ENCODE measurements at places on chromosomes 2 and 18. TPM values are rescaled to one million over a fixed set of nuclear protein-coding genes. Genes with fewer than 3 reads are reported as not detected.
A peak's percentile ranks its signal among the peaks of the same experiment; 100 is the strongest.

DNA sequence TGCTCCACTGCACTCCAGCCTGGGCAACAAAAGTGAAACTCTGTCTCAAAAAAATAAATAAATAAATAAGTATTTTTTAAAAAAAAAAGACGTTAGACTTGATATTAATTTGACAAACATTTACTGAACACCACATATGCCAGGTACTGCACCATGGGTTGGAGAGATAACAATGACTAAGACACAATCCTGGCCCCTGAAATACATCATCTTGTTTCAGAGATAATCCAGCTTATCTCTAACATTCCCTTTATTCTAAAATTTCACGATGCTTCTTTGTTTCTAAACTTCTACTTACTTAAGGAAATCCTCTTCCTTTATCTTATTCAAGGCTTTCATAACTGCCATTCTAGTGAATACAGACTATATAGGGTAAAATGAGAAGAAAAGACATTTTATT is 55.0 kb upstream of the PEX13 start:
- peaks cover 39% of the 10 kb centered on the region for H3K36me3 ChIP-seq
- H3K27ac ChIP-seq: no peak overlapping the region
- DNase-seq: no peak
- H3K27me3 ChIP-seq: no peaks in the 10 kb centered on the region
- H3K4me3 ChIP-seq: no peak overlapping the region

- no peak overlapping the region for H3K27ac ChIP-seq
- no peak for DNase-seq
- H3K4me1 ChIP-seq: no peaks in the 10 kb centered on the region
- H3K4me3 ChIP-seq: no peak overlapping the region
- no peaks in the 10 kb centered on the region for H3K27me3 ChIP-seq
Measured at GRCh38 chr18:33350256-33350655, 90.3 kb downstream of the CCDC178 start.

DNA sequence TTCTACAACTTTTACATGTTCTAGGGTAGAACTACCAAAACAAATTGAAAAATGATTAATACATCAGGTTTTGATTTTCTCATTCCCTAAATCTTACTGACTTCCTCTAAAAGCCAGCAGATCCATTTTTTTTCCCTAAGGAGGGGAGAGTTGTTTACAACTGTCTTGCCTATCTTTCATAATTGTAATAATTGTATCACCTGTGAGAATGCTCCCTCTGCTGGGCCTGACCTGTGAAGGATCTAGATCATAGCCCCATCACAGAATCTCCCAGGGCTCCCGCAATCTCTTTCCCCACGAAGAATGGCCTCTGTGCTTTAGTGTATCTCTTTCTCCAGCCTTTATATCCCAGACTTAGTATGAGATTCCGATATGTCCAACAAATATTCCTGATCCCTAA is 9.1 kb downstream of the LOXL3 start:
- H3K36me3 ChIP-seq: no peaks in the 10 kb centered on the region
- peaks cover 14% of the 10 kb centered on the region for H3K4me1 ChIP-seq
- H3K27me3 ChIP-seq: peaks cover 57% of the 10 kb centered on the region
- no peak for DNase-seq

DNA sequence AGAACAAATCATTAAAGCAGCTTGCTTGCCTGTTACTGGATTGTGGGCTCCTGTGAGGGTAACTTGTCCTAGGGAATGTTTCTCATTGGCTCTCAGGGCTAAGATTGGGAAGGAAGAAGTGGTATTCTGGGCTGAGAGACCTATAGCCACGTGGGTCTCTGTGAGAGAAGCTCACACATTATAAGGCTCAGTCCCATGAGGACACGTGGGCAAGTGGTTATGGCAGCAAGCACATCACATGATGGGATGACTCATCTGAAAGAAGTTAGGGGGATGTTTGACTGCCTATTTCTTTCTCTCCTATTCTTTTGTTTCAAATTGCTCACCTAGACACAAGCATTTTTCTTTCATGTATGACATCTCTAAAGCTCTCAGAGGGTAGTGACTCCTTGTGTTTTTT is 418.0 kb upstream of the ST6GAL2 start:
- H3K27ac ChIP-seq: no peak overlapping the region
- H3K36me3 ChIP-seq: no peaks in the 10 kb centered on the region
- no peak for DNase-seq
- H3K4me1 ChIP-seq: no peaks in the 10 kb centered on the region
- H3K4me3 ChIP-seq: no peak overlapping the region

DNA sequence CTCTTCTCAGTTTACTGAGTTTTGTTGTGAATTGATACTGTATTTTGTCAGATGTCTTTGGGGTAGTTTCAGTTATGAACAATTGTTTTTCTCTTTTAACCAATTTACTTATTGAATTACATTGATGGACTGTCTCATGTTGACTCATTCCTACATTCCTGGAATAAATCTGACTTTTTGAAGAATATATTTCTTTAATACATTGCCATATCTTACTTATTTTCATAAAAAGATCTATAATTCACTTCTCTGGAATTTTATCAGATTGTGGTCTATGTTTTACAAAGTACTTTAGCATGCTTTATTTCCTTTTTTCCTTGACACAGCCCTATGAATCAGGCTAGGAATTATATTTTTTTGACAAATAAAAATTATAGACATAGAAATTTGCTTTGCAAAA is 268.3 kb downstream of the PLCL1 start:
- no peaks in the 10 kb centered on the region for H3K4me1 ChIP-seq
- no peak overlapping the region for H3K4me3 ChIP-seq
- H3K27ac ChIP-seq: no peak overlapping the region
- no peaks in the 10 kb centered on the region for H3K36me3 ChIP-seq
- no peaks in the 10 kb centered on the region for H3K27me3 ChIP-seq
- DNase-seq: no peak

DNA sequence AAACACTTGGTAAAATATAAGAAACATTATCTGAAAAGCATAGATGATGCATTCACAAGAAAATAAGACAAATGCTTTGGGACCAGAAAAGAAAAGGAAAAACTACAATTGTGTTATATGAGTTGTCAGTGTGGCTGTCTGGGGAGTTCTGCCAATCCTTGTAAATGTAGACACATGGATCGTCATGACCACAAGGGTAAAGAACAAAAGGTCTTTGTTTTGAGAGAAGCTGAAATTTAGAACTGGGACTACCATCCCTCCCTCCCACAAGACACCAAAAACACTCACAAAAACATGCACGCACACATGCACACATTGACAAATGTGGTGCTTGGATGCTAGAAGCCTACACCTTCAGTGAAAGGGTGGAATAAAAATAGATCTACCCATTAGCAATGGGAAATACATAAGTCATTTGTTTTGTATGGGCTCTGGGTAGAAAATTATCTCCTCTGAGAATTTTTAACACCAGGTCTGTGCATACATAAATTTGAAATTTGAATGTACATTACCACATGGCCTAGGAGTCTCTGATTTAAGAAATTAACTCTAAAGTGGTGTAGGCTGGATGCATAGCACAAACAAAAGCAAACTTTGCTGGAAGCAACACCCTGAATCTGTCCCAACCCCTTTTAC is 266.2 kb upstream of the SLC39A10 start:
- no peaks in the 10 kb centered on the region for H3K27me3 ChIP-seq
- no peak overlapping the region for H3K27ac ChIP-seq
- H3K4me1 ChIP-seq: no peaks in the 10 kb centered on the region
- DNase-seq: no peak
- no peak overlapping the region for H3K4me3 ChIP-seq

DNA sequence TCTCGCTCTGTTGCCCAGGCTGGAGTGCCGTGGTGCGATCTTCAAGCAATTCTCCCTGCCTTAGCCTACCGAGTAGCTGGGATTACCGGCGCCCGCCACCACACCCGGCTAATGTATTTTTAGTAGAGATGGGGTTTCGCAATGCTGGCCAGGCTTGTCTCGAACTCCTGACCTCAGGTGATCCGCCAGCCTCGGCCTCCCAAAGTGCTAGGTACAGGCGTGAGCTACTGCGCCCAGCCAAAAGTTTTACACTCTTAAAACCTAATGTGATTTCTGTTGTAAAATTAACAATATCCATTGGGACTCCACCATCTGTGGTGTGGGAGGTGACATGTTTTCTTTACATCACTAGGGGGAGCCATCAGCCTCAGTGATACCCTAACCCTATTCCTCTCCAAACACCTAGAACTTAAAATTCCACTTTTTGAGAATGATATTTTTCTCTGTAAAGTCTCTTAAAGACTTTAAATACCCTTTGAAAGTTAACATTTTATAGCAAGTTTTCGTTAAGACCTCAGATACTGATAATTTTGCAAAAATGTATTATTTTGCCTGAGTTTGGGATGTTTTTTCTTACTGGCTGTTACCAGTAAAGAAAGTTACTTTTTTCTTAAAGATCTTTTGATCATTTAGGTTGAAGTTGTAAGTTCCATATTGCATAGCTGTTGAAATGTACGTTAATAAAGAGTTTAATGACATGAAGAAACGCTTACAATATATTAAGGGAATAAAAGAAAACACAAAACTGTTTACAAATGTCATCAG is 11.6 kb upstream of the EIF2AK2 start:
- DNase-seq: peak; percentile 45
- H3K4me1 ChIP-seq: no peaks in the 10 kb centered on the region
- H3K27ac ChIP-seq: no peak overlapping the region
- no peaks in the 10 kb centered on the region for H3K27me3 ChIP-seq
- peaks cover 12% of the 10 kb centered on the region for H3K36me3 ChIP-seq

- H3K27me3 ChIP-seq: no peaks in the 10 kb centered on the region
- no peaks in the 10 kb centered on the region for H3K36me3 ChIP-seq
- DNase-seq: no peak
- H3K4me3 ChIP-seq: no peak overlapping the region
- H3K4me1 ChIP-seq: no peaks in the 10 kb centered on the region
Measured at GRCh38 chr2:180520206-180520605, 460.2 kb upstream of the UBE2E3 start.

The RNF125 gene
- 31.9 TPM for total RNA-seq

The GPR155 gene
- 7.1 TPM for total RNA-seq

The BCL2 gene
- 143 TPM for total RNA-seq

GRCh38 chr2:177604271-177605065 is 211.9 kb downstream of the AGPS start:
- H3K4me1 ChIP-seq: peaks cover 9% of the 10 kb centered on the region
- H3K27me3 ChIP-seq: peaks cover 3% of the 10 kb centered on the region
- peaks cover 13% of the 10 kb centered on the region for H3K36me3 ChIP-seq

The KCNJ13 gene
- not detected for total RNA-seq

DNA sequence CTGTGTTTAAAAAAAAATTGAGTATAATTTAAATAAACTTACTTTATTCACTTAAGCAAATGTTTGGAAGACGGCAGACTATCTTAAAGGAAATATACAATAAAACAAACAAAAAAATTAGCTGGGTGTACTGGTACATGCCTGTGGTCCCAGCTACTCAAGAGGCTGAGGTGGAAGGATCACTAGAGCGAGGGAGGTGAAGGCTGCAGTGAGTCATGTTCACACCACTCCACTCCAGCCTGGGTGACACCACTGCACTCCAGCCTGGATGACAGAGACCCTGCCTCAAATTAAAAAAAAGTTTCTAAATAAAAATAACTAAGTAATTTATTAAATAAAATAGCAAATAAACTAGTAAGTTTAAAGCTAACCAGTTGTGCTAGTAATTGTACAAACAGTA is 7.5 kb downstream of the PUM2 start:
- peaks cover 32% of the 10 kb centered on the region for H3K36me3 ChIP-seq
- no peaks in the 10 kb centered on the region for H3K27me3 ChIP-seq
- H3K4me1 ChIP-seq: peaks cover 64% of the 10 kb centered on the region
- H3K4me3 ChIP-seq: no peak overlapping the region

The ALPP gene
- total RNA-seq: not detected

DNA sequence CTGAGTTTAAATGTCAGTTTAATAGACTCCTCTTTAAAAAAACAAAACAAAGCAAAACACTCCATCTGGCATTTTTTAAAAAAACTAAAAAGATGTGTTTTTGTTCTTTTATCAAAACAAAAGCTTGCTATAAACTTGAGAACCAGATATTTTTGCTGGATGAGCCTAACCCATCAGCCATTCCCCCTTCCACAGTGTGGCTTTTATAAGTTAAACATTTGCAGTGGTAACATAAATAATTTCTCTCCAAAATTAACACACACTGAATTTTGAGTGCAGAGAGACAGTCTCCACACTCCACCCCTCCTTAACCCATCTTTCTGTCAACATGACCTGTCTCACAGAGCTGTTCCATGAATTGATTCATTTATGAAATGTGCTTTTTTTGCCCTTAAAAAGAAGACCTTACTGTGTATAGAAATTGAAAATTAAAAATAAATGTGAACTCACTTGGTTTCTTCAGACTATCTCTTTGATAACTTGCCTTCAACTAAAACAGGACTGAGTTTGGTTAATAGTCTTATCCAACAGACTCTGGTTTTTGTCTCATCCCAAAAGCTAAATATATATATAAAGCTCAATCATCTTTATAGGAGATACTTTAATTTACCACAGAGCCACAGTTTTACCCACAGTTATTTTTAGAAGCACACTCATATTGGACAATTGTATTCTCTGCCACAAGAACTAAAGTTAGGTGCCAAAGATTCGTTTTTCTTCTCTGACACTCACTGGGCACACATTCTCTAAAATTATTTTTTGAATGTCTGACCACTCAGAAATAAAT is 64.8 kb upstream of the STK39 start:
- no peak for DNase-seq
- H3K27me3 ChIP-seq: peaks cover 2% of the 10 kb centered on the region
- H3K4me1 ChIP-seq: no peaks in the 10 kb centered on the region
- H3K36me3 ChIP-seq: no peaks in the 10 kb centered on the region
- no peak overlapping the region for H3K4me3 ChIP-seq
- H3K27ac ChIP-seq: no peak overlapping the region

- H3K36me3 ChIP-seq: peaks cover 3% of the 10 kb centered on the region
- H3K27me3 ChIP-seq: peaks cover 5% of the 10 kb centered on the region
- peaks cover 18% of the 10 kb centered on the region for H3K4me1 ChIP-seq
- H3K27ac ChIP-seq: peak overlapping the region; percentile 76
Measured at GRCh38 chr2:197838036-197838435, 33.6 kb downstream of the PLCL1 start.

GRCh38 chr2:119694845-119695521 is 16.0 kb downstream of the TMEM177 start:
- no peaks in the 10 kb centered on the region for H3K4me1 ChIP-seq
- no peak for DNase-seq
- H3K36me3 ChIP-seq: no peaks in the 10 kb centered on the region

GRCh38 chr2:187617120-187617519 is 62.9 kb upstream of the TFPI start:
- no peak for DNase-seq
- H3K4me3 ChIP-seq: no peak overlapping the region
- no peaks in the 10 kb centered on the region for H3K36me3 ChIP-seq
- H3K4me1 ChIP-seq: no peaks in the 10 kb centered on the region
- H3K27ac ChIP-seq: no peak overlapping the region

The NEURL3 gene
- total RNA-seq: 0.38 TPM

Measured in activated CD8-positive, alpha-beta memory T cell treated with anti-CD3 and anti-CD28 coated beads, Interleukin-2, amount 10 ng/mL, durations not matched to agents 7 days and 5 days (primary cell).